ENCODE measurements at places on chromosomes 4 and X.

- no peak for DNase-seq
These were observed 149.6 kb downstream of the COX18 start for GRCh38 chr4:72919937-72920336.

DNA sequence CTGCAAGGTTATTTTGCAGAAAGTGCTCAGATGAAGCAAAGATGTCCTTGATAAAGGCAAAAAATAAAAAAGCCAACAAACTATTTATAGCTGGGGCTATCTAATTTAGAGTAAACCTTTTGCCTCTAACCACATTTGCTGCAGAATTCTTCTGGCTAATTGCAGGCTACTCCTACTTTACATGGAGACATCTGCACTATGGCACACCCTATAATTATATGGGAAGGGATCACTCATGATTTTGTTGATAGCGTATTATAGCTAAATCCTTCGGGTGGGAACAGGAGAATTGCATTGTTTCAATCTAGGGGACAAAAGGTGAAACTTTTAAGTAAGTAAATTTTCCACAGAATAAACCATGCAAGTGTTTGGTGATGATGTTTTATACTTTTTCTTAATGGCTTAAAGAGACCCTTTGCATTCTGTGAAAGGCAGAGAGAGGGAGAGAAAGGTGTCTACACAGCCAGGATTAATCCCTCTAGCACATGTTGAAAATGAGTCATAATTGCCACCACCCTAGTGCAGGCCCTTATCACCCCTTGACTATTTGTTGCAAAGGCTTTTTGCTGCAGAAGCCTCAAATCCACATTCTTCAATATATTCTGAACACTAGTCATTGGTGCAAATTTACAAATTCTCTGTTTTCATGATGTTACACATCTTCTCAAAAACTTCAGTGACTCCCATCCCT, 221.3 kb upstream of the BMP3 start:
- no peak for DNase-seq

- no peak for DNase-seq
These were observed 164.4 kb upstream of the CPEB2 start for GRCh38 chr4:14837860-14838259.

DNA sequence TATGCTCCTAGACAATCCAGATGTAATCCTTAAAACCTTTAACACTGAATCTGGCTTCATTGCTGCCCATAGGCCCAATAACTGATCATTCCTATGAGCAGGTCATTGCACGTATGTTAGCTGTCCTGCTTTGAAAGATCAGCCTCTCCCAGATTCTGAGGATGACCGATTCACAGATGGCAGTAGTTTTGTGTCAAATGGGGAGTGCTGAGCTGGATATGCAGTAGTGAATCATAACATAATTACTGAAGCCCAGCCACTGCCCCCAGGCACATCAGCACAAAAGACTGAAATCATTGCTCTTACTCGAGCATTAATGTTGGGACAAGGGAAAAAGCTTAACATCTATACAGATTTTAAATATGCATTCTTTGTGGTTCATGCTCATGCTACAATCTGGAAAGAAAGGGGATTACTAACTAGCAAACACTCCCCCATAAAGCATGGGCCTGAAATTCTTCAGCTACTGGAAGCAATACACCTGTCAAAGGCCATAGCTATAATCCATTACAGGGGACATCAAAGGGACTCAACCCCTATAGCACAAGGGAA, 16.4 kb upstream of the ZNF280C start:
- DNase-seq, result no peak

DNA sequence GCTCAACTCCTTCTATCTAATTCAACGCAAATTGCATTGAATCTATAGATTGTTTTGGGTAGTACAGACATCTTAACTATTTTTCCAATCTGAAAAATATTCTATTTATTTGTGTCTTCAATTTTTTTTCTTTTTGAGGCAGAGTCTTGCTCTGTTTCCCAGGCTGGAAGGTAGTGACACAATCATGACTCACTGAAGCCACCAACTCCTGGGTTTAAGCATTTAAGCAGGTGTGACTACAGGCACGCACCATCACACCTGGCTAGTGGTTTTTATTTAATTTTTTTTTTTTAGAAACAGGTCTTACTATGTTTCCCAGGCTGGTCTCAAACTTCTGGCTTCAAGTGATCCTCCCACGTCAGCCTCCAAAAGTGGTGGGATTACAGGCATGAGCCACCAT, 98.3 kb downstream of the GK start:
- DNase-seq, result no peak

GRCh38 chrX:138408101-138408500, 303.4 kb downstream of the FGF13 start:
- no peak for DNase-seq

DNA sequence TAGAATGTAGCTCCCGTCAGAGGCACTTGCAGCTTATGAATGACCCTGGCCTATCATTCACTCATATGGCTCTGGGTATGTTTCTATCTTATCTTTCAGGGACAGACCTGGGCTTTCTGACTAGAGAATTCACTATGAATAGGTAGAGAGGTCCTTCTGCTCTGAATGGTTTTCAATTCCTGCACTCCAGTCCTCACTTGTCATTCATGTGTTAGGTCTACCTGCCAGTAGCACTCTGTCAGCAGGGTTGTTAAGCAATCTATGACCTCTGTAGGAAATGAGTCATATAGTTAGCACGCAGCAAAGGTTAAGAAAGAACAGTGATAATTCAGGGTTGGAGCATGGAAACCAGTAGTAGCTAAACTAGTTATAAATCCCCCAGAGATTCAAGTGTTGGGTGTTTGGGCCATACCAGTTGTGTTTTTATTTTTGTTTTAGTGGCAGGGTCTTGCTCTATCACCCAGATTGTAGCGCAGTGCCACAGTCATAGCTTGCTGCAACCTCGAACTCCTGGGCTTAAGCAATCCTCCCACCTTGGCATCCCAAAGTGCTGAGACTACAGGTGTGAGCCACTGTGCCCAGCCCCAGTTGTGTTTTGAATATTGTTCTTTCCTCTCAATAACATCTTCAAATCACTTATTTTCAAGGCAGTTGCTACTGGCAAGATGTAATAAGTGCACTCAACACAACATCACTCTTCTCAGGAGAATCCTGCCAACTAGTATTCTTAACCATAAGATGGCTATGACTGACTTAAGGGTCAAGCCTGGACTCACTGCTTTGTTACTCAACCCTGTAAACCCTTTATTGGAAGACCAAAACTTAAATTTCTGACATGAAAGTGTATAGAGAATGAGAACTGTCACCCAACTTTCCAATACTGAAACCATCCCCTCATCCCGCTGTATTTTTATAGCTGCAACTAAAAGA, 25.1 kb downstream of the ARL13A start:
- no peak for DNase-seq

DNA sequence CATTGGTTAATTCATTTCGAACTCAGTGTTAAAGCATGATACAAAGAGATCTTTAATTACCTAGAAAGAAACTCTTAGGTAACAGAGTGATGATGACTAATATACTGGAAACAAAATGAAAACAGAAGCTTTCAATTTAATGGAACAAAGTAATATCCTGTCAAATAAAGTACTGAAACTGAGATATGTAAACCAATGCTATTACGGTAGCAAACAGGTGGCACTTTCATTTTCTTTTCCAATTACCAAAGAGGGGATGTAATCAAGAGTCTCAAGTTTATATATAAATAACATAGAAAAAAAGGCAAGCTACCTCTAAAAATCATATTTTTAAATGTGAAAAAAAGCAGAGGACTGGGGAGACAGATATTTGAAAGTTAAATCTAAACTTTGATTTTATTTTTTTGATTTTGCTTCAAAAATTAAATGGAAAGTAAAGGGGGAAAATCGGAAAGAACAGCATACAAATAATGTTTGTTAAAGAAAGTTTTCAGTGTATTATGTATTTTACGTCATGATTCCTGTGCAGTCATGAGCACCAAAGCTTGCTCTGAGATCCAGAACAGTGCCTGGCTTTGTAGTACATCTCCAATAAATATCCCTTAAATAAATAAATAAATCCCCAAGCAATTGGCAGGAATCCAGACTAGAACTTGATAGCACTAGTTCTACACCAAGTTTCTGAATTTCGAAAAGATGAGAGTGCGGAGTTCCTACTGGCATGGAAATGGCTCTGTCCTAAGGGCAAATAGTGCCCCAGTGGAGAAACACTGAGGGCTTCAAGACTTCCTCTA, 25.0 kb upstream of the RAPGEF2 start:
- no peak for DNase-seq

DNA sequence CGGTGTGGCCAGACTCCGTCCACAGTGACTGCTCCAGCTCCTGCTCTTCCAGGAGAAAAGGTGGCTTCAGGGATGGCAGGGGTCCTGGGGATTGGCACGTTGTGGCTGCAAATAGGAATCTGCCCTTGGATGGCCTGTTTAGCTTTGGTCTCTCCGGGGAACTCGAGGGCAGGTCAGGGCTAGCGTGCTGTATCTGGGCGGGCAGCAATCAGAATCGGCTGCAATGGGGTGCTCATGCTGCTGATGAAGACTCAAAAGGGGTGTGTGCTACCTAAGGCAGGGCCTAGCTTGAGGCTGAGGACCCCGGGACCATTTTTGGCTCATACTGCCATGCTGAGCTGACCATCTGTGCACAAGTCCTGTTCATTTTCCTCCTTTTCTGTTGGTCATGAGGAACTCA, 51.3 kb downstream of the RGS12 start:
- DNase-seq, result no peak

DNA sequence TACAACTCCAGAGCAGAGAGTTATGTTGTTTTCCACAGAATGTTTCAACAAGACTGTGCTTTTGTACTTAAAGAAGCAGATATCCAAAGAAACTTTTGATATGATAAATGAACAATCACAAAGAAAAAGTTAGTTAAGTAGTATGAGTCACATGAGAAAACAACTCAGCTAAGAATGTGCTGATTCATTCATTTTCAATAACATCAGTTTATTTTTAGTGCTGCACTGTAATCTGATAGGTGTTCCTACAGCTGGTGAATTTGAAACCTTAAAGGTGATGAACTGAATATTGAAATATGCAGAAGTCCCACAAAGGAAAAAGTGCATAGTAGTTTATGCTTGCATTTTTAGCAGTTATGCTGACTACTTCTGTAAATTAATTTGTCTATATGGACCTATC, 180.3 kb upstream of the TENM3 start:
- no peak for DNase-seq

GRCh38 chr4:154427149-154427548, 64.5 kb downstream of the DCHS2 start:
- no peak for DNase-seq

GRCh38 chr4:114091546-114091945, 112.1 kb upstream of the ARSJ start:
- no peak for DNase-seq

DNA sequence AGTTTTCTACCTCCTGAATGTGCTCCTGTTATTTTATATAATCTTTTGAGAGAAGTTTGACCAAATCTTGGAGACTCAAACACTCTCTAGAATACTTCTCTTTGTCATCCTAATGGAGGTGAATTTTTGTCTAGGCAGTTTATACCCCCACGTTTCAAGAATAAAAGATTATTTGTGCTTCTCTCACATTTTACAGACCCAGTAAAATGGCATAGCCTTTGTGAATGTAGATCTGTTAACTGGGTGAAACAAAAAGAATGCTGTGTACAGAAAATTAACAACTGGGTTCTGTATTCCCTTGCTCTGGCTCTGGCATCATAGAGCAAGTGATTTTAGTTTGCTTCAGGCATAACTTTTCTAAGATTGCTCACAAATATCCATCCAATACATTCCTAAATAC, 26.1 kb downstream of the GASK1B start:
- no peak for DNase-seq

GRCh38 chr4:144627663-144628076, 18.3 kb upstream of the HHIP start:
- no peak for DNase-seq

- DNase-seq, result peak; percentile 75
These were observed at the start of gene CLOCK for GRCh38 chr4:55546756-55547465. Gene CLOCK (minus strand): TSS chr4:55546909. CDS start chr4:55482785, 64,124 bp downstream.

DNA sequence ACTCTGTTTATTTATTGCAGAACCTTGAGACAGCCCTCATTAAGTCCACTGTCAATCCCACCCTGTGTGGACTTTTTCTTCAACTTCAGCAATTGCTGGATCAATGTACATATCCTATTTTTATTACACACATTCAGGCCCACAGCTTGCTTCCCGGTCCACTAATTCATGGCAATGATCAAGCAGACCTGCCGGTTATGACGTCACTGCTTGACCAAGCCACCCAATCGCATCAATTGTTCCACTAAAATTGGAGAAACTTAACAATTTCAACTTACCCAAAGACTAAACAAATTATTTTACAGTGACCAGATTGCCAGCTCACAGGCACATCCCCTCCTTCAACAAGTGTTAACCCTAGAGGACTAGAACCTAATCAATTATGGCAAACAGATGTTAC, 240.4 kb upstream of the MAGEB18 start:
- no peak for DNase-seq

Measured in NT2/D1 (cell line).